ENCODE measurements at places on chromosomes 2 and 18.

GRCh38 chr2:207513551-207514257 is 16.1 kb upstream of the CREB1 start:
- no peak for DNase-seq

- no peak for DNase-seq
Observed at GRCh38 chr2:209473930-209474419, 50.1 kb downstream of the MAP2 start.

GRCh38 chr18:76708722-76709353 is 113.5 kb upstream of the ZNF236 start:
- no peak for DNase-seq

GRCh38 chr2:205661281-205661680 is 21.0 kb upstream of the NRP2 start:
- no peak for DNase-seq

- DNase-seq, result no peak
Observed at GRCh38 chr2:100106460-100106859, 35.9 kb downstream of the AFF3 start.

DNA sequence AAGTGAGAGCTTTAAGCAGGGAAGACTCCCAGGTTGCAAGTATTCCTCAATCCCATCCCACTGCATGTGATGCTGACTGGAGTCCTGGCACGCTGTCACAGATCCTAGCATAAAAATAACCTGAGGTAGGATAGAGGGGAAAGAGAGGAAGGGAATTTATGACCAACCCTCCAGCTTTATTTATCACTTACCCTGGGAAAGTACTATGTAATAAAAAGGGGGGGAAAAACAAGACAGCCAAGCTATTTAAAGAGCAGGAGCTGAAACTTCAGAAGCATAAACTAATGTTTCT is 122.2 kb downstream of the SLC8A1 start:
- no peak for DNase-seq

- DNase-seq, result no peak
Observed at GRCh38 chr2:153622285-153622684, 143.7 kb upstream of the RPRM start.

GRCh38 chr2:231940795-231941194 is 14.6 kb upstream of the NPPC start:
- no peak for DNase-seq

DNA sequence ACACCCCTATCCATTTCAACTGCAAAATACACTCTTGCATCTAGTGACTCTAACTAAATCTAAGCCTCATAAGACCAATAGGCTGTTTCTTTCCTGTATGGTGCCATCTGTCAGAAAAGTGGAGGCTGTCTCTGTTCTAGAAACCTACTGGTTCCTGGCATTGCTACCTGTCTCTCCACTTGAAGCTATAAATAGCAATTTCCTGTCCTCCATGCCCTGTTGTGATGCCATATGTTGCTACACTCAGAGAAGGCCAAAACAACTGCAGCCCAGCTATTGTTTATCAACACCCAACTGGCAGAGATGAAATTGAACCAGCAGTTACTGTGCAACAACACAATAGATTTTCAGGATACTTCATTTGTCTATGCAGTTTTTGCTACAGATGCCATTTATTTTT is 1355.1 kb upstream of the SLC39A10 start:
- no peak for DNase-seq

DNA sequence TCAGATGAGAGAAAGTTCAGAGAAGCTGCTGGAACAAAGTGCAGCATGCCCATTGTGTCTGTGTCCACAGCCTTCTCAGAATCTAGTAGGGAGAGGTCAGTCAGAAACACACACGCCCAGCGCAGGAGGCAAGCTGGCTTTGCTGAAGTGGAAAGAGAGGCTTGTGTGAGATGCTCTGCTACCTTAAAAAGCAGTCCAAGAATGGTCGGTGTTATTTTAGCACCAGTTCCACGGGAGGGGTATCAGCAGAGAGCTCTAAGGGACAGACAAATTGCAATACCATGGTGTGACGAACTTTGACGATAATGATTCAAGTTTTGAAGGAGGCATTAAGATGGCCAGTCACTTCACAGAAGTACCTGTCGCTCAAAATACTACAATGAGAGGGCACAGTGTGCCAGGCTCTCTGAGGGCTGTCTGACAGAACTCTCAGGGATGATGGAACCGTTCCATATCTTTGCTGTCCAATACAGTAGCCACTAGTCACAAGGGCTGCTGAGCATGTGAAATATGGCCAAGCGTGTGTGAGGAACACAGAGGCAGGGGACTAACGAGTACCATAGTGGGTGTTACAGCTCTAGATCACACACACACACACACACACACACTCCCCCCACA is 237.5 kb upstream of the TMEM200C start:
- no peak for DNase-seq

GRCh38 chr2:174024524-174025270 is 59.5 kb upstream of the SP3 start:
- DNase-seq, result no peak

GRCh38 chr2:118611691-118612090 is 235.8 kb downstream of the EN1 start:
- DNase-seq, result no peak

DNA sequence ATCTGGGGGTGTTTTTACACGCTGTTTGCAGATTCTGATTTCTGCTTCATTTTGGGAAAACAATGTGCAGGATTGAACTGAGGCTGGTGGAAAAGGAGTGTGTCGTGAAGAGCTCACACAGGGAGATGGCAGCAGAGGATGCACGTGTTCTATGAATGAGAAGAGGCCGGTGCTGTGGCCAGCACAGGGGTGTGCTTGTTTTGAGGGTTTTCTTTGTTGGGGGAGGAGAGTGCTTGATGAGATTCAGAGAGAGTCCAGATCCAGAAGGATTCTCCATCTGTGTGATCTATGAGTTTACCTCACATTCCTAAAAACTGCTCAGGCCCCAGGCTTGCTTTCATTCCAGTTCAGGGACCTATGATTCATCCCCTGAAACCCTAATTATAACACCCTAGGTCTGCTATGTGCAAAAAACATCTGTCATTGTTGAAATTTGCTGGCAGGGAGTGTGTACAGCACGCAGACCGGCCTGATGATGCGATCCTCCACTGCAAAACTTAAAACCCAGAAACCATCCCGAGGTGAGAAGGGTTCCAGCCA is 12.1 kb downstream of the TGFA start:
- DNase-seq, result no peak

DNA sequence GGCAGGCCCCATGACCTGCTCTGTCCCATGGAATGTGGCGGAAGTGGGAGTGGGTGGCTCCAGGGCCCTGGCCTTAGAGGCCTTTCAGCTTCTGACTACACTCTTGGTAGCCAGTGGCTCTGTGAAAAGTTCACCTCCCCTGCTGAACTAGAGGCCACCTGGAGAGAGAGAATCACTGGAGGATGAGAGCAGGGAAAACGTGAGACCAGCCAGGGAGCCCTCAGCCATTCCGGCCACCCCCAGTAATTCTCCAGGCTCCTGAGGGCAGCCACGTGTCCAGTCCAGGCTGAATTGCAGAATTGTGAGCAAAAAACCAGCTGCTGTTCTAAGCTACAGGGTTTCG is 10.5 kb downstream of the COLEC12 start:
- DNase-seq, result no peak

GRCh38 chr2:170843656-170844055 is 27.0 kb downstream of the GAD1 start:
- no peak for DNase-seq

GRCh38 chr2:239806276-239806675 is 218.9 kb downstream of the NDUFA10 start:
- DNase-seq, result no peak

DNA sequence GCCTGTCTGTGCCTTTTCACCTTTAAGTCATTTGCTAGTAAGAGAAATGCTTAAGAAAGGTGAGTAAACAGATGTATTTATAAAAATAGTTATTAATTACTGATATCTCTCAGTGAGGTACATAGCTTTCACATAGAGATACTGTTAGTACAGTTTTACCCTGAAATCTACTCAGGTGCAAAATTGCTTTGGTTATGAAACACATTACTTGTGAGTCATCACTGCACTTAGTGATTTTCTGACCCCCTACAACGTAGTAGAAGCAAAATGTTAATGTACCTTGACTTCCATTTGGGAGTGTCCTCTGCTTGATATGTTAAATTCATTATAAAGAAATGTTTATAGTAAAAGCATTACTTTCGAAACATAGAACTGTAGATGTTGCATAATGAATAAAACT is 6.5 kb downstream of the GLS start:
- no peak for DNase-seq

GRCh38 chr18:2923464-2923863 is 76.7 kb downstream of the EMILIN2 start:
- DNase-seq, result no peak

DNA sequence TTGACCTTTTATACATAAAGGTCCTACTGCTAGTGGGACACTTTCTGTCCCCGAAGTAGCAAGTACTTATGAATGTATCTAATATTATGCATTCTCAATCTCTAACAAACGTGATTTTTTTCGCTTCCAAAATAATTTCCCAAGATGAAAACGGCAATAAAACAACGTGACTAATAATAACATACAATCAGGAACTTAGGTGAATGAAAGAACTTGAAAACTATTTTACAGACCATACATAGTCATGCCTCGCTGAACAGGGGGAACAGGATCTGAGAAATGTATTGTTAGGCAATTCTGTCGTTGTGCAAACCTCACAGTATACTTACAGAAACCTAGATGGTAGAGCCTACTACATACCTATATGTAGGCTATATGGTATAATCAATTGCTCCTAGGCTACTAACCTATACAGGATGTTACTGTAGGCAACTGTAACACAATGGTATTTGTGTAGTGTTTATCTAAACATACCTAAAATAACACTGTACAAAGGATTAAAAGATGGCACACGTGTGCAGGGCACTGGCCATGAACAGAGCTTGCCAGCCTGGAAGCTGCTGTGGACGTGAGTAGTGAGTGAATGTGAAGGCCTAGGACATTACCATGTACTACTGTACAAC is 2.5 kb downstream of the RTN4 start:
- DNase-seq, result no peak

DNA sequence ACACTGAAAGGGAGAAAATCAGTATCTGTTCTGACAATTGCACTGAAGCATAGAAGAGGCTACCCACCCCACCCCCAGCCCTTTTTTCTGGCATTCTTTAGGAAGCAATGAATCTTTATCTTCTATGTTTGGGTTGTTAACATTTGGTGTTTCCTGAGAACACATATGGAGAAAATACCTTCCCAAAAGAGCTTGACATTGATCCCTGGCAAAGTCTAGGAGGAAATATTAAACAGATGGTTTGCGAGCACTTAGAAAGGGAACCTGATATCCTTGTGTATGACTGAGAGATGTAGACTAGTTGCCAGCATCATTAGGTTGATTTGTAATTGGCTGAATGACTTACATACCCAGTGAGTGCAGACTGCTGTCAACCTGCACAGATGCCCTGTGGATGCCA is 42.9 kb downstream of the DOK1 start:
- DNase-seq, result no peak

GRCh38 chr2:241288324-241288888 is 27.1 kb downstream of the HDLBP start:
- DNase-seq, result no peak

DNA sequence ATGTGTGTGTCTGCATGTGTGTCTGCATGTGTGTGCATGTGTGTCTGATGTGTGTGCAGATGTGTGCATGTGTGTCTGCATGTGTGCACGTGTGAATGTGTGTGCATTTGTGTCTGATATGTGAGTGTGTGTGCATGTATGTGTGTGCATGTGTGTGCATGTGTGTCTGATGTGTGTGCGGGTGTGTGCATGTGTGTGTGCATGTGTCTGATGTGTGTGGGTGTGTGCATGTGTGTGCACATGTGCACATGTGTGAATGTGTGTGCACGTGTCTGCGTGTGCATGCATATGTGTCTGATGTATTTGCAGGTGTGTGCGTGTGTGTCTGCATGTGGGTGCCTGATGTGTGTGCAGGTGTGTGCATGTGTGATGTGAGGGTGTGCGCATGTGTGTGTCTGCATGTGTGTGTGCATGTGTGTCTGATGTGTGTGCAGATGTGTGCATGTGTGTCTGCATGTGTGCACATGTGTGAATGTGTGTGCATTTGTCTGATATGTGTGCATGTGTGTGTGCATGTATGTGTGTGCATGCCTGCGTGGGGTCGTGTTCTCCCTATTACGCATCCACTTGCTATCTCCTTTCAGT is 470.1 kb upstream of the HS6ST1 start:
- DNase-seq, result no peak

- no peak for DNase-seq
Observed at GRCh38 chr2:1670636-1671035, 73.7 kb downstream of the PXDN start.

DNA sequence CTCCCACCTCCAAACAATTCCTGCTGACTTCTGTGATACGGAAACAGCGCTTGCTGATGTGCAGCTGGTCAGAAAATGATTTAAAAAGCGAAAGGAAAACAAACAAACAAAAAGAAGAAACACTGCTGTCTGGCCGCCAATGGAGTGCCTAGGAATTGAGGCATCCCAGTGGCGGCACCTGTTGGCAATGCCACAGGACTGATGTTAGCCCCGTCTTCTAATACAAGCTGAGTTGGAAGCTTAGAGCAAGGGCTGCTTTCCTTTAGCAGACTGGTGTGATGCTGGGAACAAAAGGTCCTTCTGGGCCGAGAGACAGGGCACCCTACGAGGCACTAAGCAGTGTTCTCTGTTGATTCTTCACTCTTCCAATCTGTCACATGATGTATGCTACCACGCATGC is 163.6 kb upstream of the REV1 start:
- no peak for DNase-seq

DNA sequence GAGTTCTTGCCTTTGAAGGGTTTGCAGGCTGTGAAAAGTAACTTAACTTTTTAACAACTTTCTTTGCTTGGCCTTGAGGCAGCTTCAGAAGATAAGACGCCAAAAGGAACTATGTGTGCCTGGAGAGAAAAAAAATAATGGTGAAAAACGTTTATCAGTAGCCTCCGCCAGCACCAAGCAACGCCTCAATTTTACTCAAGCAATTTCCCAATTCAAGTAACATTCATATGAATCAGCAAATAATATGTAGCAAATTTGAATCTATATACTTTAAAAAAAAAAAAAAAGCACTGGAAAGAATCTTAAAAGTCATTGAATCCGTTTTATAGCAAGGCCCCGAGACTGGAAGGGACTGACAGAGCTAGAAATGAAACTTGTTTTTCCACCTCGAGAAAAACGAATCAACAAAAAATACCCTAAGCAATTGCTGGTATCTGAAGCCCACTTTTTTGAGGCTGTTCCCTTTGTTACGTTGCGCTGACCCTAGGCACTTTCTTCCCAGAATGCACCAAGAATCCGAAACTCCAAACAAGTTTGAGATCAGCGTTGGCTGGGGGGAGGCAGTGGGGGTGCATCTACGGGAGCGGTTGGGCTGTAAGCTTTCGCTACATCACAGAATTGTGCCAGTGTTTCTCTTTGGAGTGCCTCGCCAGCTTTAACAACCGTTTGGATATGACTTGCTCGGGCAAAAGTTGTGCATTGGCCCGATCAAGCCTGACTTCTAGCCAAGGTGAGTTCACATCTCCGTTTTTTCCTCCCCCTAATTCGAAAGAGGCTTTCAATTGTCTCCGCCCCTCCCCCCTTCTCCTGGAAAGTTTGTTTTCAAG is 2.7 kb upstream of the TGIF1 start:
- peak; percentile 37 for DNase-seq

- DNase-seq, result no peak
Observed at GRCh38 chr2:63596401-63596883, 7.7 kb downstream of the MDH1 start.
